Hematopoietic multipotent progenitor cell treated with erythropoietin and hydrocortisone succinate and interleukin-3 and kit ligand, for 8 days (in vitro differentiated cells): ENCODE measurements at places on chromosomes 11 and 22.

DNA sequence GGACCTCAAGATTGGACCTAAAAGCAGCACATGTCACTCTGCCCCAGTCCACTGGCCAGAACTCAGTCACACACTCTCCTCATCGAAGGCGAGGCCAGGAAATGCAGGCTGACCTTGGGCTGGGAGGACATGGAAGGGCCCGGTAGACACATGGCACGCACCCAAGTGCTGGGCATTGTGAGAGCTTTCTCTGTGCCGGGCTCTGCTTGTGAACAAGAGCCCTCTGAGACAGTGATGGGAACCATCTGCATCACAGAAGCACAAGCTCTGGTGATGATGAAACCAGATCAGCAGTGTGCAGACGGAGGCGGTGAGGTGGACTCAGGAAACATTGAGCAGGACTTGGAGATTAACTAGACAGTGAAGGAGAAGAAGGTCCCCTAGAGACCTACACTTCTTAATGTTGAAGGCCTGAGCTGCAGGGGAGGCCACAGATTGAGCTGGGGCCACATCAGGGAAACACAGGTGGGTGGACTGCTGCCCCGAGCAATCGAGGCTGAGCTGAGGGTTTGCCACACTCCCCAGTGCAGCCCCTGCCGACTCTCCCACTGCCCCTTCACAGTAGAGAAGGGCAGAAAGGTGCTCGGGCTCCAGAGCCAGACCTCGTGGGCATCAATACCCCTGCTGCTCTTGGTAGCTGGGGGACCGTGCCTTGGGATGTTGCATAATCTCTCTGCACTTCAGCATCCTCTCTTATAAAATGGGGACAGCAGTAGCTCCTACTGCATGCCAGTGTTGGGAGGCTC is 1460.5 kb downstream of the TBC1D22A start:
- no peak for DNase-seq

DNA sequence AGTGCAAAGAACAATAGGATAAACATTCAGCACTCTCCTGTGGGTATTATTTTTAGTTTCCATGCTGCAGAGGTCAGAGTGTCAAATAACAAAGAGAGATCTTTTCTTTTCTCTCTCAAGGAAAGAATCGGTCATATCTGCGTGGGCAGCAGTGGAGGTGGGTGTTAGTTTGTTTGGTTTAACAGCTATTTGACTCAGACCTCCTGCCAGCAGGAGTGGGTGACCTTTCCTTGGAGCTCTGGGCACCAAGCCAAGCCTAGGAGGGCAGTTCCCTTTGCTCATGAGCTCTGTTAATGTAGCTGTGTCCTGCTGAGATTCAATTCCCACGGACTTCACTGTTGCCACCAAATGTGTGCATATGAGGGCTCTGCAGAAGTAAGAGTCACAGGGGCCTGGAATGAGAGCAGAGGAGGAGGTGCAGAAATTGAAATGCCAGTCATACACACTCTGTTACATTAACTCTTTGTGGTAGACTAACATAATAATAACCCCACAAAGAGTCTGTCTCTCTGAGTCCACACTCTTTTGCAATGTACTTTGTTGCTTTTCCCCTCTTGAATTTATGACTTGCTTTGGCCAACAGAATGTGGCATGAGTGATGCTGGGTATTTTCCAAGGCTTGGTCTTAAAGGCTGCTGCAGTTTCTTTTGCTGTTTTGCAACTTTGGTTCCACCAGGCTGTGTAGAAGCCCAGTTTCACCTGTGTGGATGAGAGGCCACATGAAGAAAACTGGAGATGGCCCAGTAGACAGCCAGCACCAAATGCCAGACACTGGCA is 76.0 kb upstream of the GRK3 start:
- DNase-seq = peak; percentile 12

GRCh38 chr11:60699936-60700335 is 524 bp downstream of the MS4A8 start:
- DNase-seq = no peak

GRCh38 chr11:115349335-115350017 is 154.7 kb downstream of the CADM1 start:
- no peak for DNase-seq

GRCh38 chr11:22347857-22348487 is 9.8 kb downstream of the SLC17A6 start:
- no peak for DNase-seq

- no peak for DNase-seq
Measured at GRCh38 chr22:25818541-25818940, 76.6 kb downstream of the MYO18B start.

DNA sequence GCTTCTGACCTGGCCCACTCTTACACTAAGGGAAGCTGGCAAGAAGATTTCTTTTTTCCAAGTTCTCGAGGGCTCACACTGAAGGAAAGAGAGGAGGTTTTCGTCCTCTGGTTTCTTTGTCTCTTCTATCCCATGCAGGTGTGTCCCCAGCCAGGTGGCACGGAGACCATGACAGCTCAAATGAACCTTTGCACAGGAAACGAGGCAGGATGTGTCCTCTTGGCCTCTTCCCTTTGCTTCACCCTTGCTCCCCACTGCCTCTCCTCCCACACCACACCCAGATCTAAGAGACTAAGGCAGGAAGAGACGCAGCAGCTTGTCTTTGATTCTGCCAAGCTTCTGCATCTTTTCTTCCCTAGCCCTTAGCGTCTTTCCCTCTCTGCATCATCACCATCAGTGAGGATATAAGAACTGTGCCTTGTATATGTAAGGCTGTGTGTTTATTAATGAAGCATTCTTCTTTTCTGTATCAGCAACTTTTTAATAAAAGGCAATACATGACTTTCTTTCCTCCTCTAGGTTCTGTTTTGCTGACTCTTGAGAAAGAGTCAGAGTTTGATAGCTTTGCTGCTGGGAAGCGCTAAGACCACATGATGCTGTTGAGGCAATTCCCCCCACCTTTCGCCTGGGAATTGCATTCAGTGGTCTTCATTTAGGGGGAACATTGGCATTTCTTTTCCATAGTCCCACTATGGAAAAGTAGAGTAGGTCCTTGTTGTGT is 56.0 kb upstream of the PARVA start:
- no peak for DNase-seq

DNA sequence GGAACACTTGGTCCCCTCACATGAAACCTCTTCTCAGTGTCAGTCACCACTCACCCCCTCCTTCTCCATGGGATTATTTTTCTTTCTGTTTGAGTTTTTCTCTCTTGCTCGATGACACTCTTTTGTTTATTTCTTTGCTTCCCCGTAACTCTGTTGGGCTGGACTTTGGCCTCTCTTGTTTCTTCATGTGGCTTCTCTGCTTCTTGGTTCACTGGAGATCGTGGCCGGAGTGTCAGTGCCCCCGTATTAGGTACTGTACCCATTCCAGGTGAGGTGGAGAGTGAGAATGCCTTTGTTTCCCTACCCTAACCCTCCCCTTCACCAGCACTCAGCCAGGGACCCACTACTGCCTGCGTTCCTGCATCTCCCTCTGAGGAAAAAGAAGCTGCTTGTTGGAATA is 32.5 kb downstream of the CYB5R2 start:
- no peak for DNase-seq

GRCh38 chr11:126485986-126486635 is 130.6 kb downstream of the ST3GAL4 start:
- no peak for DNase-seq

DNA sequence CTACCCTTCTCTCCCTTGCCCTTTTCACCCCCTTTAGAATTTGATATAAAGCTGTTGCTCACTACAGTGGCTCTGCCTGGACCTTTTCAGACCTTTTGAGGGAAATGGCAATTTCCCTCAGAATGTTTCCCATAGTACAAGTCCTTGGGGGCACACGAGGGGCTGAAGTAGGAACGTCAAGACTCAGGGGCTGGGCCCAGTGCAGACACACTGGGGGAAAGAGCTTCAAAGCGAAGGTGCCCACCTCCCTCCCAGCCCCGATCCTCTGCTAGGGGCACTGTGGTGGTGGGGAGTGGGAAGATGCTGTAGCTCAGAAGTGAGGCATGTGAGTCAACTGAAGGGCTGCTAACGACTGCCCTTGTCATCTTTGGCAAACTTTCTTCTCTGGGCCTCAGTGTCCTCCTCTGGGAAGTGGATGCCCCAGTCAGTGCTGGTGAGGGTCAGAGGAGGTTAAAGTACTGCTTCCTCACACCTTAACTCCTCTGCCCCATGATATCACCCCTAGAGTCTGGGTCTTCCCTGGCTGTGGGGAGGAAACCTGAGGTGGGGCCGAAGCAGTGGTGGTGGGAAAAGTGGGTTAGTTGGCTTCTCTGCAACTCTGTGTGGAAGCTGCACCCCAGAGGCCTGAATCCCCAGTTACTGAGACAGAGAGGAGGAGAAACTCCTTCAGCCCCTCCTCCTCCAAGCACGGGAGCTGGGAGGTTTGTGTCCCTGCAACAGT is 425.3 kb upstream of the B3GAT1 start:
- DNase-seq = no peak

GRCh38 chr11:128607819-128608218 is 20.5 kb upstream of the ETS1 start:
- peak; percentile 21 for DNase-seq

DNA sequence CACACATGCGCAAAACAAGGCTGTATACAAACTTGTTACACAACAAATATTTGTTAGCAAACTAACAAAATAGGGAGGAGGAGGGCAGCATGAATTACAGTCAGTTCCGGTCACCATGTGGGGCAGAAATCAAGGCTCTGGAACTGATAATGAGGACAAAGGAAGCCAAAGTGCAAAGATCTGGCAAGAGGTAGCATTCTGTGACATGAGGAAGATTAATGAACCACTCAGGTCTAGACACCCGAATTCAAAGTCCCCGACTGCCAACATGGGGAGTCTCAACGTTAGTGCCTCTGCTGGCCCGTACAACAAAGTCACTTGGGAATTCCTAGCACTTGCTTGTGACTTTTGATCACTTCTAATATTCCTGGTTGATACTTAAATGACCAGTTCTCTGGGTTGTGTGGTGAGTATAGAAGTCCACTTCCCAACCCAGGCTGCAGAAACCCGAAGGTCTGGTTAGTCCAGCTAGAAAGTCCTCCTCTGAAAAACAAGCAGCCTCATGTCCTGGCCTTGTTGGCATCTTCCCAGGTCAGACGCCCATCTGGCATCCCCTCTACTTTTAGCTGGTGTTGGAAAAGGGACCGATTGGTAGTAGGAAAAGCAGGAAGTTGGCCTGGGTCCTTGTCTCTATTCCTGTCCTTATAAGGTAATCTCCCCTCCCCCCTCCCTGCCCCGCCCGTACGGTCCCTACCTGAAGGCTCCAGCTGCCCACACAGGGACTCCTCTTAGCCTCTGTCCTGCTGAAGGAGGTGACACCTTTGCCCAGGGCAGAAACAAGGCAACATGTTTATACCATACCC is 1.6 kb downstream of the SUN2 start:
- no peak for DNase-seq

DNA sequence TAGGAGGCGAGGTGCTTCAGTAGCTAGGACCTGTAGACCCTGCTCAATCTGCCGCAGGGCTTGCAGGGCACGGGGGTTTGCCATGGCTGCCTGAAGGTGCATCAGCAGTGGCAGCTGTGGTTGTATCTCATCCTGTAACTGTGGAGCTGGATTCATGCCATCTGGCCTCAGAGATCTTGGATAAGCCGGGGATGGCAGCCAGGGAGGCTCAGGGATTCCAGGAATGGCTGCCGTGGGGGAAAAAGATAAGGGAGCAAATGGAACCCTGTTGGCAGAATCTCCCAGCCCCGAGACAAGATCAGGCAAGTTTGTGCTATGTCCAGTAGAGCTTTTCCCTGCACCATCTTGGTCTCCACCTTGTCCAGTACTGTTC is 1.8 kb downstream of the UBQLN3 start:
- no peak for DNase-seq

- no peak for DNase-seq
Measured at GRCh38 chr11:104332110-104332509, 168.2 kb upstream of the PDGFD start.

- no peak for DNase-seq
Measured at GRCh38 chr11:133047036-133047770, 485.1 kb downstream of the OPCML start.

- peak; percentile 78 for DNase-seq
Measured at GRCh38 chr22:41532908-41533825, 11.1 kb downstream of the POLR3H start.

- DNase-seq = no peak
Measured at GRCh38 chr11:36817336-36817965, 219.4 kb upstream of the RAG2 start.

GRCh38 chr11:121886005-121886734 is 229.8 kb downstream of the BLID start:
- no peak for DNase-seq

DNA sequence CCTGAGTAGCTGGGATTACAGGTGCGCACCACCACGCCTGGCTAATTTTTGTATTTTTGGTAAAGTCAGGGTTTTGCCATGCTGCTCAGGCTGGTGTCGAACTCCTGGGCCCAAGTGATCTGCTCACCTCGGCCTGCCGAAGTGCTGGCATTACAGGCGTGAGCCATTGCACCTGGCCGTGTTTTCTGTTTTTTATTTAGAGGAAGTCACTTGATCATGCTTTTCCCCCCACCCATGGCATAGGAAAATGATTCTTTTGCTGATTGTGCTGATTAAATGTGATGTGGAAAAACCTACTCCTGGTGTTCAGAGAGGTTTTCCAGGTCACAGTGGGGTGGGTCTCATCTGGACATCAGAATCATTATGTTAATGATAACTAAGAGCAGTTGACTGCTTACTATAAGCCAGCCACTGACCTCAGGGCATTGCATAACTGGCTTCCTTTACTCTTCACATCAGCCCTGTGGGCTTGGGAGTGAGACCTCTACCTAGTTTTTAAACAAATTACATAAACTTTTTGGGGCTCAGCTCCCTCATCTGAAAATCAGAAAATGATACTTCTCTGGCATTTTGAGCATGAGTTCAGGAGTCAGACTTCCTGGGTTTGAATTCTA is 71.0 kb downstream of the PTPRJ start:
- DNase-seq = no peak

DNA sequence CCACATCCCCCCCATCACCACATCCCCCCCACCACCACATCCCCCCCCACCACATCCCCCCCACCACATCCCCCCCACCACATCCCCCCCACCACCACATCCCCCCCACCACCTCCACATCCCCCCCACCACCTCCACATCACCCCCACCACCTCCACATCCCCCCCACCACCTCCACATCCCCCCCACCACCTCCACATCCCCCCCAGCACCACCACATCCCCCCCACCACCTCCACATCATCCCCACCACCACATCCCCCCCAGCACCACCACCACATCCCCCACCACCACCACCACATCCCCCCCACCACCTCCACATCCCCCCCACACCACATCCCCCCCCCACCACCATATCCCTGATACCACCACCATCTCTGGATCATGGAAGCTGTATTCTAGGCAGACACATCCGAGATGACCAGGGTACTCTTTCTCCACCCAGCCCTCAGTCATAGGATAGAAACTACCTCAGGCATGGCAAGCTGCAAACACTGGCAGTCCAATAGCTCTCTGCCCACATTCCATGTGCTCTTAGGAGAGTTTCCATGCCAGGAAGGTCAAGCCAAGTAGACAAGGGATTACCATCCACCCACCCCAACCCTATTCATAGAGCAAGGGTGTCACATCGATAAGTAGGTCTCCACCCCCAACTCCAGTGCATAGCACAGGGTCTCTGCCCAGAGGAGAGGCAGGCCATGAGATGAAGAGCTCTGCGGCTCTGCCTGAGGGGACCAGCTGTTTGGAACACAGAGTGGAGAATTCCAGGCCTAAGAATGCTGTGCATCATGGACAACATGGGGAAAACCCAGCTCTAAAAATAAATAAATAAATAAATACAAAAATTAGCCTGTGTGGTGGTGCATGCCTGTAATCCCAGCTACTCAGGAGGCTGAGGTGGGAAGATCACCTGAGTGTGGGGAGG is 33.0 kb upstream of the TEAD1 start:
- DNase-seq = no peak
